ENCODE measurements at places on chromosomes 4 and X.

DNA sequence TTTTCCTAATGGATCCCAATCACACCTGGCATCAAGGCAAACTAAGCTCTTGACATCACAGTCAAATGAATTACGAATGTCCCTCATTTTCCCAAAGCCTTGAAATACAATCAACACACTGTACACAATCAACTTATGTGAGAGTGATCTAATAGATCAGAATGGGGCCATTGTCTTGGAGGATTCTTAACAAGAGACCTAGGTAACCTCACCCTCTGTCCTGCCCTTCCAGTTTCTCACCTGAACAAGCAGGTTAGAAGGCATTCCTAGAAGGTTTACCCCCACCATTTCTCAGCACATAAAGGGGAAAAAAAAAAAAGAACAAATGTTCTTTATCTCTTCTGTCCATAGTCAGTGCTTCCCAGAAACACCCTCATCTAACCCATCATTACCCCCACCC lies 6.3 kb downstream of the SLC39A8 start:
- DNase-seq: no peak

- no peak for DNase-seq
Measured at GRCh38 chrX:12526306-12526705, 264.9 kb upstream of the PRPS2 start.

DNA sequence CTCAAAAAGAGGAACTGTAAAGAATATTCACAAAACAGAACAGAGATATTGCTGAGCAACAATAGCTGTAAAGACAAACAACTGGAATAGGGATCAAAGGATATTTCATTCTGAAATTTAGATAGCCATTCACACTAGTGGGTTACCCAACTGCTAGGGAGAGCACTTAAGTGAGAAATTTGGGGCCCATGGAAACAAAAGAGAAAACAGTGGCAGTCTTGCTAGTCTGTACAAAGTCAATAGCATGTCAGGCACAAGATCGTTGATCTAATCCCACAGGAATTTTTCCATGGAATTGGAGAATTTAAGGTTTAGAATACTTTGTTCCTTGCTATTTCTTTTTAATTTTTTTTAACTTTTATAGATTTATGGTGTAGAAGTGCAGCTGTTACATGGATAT lies 467.0 kb downstream of the PCDH18 start:
- DNase-seq: peak; percentile 12

DNA sequence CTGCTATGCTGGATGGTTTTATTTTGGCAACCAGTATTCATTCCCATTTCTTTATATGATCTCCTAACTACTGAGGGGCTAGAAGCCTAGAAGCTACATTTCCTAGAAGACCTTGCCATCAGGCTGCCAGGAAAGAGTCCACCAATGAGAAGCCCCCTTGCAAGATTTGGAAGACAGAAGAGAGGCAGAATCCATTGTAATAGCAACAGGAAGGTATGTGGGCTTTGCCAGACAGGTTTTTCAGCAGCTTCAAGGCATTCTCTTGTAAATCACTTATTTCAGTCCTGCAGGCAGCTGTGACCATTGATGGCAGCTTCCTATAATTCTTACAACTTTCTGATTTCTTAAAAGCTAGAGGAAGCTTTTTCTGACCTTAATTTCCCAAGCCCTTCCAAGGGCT lies 148.3 kb upstream of the NHS start:
- no peak for DNase-seq

DNA sequence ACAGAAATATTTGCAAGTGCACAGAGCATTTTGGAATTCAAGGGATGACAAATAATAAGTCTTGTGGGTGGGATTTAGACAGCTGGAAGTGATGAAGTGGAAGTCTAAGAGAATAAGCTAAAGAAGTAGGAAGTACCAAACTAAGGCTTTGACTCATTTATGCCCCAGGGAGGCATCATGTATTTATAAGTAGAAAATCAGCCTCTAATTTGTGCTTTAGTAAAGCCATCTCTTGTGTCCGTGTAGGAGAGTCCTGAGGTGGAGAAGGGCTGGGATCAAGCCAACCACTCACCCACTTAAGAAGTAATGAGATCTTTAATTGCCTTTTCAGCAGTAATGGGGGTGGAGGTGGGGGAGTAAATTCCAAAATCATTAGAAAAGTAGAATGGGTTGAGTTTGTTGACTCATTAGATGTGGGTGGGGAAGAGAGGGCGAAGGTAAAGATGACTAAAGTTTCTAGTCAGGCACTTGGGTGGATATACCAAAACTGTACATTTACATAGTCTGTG lies 356.7 kb downstream of the STIM2 start:
- peak; percentile 26 for DNase-seq

DNA sequence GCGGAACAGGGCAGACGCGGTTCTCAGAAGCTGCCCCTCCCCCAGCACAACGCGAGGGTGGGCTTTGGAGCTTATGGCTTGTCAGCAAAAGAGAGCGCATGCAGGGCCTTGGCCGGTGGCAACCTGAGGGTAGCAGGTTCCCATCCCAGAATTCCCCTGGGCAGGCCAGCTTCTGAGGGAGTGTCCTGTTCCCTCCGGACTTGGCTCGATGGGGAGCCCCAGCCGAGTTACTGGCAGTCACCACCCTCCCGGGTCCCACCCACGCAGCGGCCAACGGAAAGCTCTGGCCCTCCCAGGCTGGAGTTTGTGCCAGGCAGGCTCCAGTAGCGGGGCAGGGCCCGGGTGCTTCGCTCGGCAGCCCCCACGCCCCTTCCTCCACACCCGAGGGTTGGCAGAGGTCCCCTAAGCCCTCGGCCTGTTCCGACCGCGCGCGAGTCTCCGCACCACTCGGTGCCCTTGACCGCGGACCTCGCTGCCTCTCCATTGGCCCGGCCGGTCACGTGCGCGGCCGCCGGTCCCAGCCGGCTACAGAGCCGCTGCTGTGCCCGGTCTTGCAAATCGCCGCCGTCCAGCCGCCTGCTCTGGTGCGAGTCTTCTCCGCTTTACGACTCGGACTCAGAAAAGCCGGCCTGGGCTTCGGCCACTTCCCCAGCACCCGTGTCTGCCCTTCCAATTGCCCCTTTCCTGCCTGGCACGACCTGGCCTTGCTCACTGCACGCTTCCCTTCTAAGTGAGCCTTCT lies 20.9 kb upstream of the MTM1 start:
- DNase-seq: peak; percentile 2

GRCh38 chrX:27565992-27566391 lies 24.2 kb upstream of the DCAF8L2 start:
- no peak for DNase-seq

GRCh38 chrX:23493941-23494374 lies 159.3 kb downstream of the PTCHD1 start:
- no peak for DNase-seq

DNA sequence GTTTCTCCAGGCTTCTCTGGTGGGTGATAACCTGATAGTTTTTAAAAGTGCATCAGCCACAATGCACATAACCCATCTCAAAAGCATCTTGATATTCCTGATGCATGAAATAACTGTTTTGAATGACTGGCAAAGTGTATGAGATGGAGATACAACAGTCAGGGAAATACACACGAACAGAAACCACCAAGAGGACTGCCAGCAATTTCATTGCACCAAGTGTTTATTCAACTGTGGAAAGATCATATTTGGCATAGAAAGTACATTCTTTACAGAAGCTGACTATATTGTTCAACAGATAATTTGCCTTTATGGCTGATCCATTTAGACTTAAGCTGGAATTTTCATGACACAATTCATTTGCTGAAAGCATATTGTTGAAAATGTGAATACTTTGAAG lies 139.5 kb downstream of the SLIT2 start:
- no peak for DNase-seq

GRCh38 chrX:34656842-34657725 lies at the start of gene TMEM47:
TSS of gene TMEM47 (minus strand) at chrX:34657285. CDS start at chrX:34657029, 256 bp downstream.
- DNase-seq: no peak

- peak; percentile 11 for DNase-seq
Measured at GRCh38 chrX:22246620-22247019, 26.1 kb upstream of the CBLL2 start.

GRCh38 chrX:126552313-126553022 lies at the start of gene DCAF12L1:
TSS of gene DCAF12L1 (minus strand) at chrX:126552814. CDS start at chrX:126552608, 206 bp downstream.
- DNase-seq: no peak

DNA sequence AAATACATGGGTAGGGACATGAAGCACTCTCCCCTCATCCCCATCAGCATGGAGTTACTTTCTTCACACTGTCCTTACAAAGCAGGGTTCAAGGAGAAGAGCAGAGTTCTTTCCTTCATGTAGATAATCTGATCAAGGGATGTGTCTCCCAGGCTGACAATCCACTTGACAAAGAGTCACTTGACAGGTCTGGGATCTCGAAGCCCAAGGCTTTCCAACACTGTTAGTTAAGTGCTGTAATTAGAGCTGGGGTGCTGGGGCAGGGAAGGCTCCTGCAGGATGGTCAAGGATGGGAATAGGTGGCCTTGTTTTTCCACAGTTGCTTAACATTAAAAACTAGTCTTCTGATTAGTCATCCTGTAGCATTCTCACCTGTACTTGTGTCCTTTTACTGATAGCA lies 38.0 kb downstream of the CCNG2 start:
- DNase-seq: no peak

Data from retinal pigment epithelial cell (primary cell).